ENCODE measurements at places on chromosomes 12 and 14. TPM values are rescaled to one million over a fixed set of nuclear protein-coding genes. Genes with fewer than 3 reads are reported as not detected.

INHBE gene
- polyA plus RNA-seq, result 0.65 TPM

OR6C2 gene
- polyA plus RNA-seq, result not detected

PPP1R13B gene
- polyA plus RNA-seq, result 5.8 TPM

SRP54 gene
- 51.6 TPM for polyA plus RNA-seq

ARF3 gene
- 65.0 TPM for polyA plus RNA-seq

IGFBP6 gene
- polyA plus RNA-seq, result 17.2 TPM

SLC17A8 gene
- polyA plus RNA-seq, result 0.48 TPM

ADAM21 gene
- 2.4 TPM for polyA plus RNA-seq

ACOT6 gene
- not detected for polyA plus RNA-seq

MAP3K9 gene
- 7.7 TPM for polyA plus RNA-seq

ZDHHC22 gene
- 3.5 TPM for polyA plus RNA-seq

OR4E2 gene
- not detected for polyA plus RNA-seq

TEP1 gene
- polyA plus RNA-seq, result 1.3 TPM

EMP1 gene
- not detected for polyA plus RNA-seq

DERA gene
- polyA plus RNA-seq, result 1.2 TPM

SMIM41 gene
- not detected for polyA plus RNA-seq

SPATA7 gene
- 10.9 TPM for polyA plus RNA-seq

HCAR1 gene
- not detected for polyA plus RNA-seq

NTS gene
- polyA plus RNA-seq, result not detected

FITM1 gene
- polyA plus RNA-seq, result not detected

RERGL gene
- polyA plus RNA-seq, result 4.0 TPM

EIF2S3B gene
- 0.67 TPM for polyA plus RNA-seq

ADAMTS20 gene
- polyA plus RNA-seq, result not detected

ZC3H14 gene
- 45.2 TPM for polyA plus RNA-seq

MAP1LC3B2 gene
- polyA plus RNA-seq, result 2.1 TPM

ARHGAP9 gene
- polyA plus RNA-seq, result not detected

ABCD2 gene
- polyA plus RNA-seq, result 7.8 TPM

TEX52 gene
- polyA plus RNA-seq, result not detected

ACOT4 gene
- polyA plus RNA-seq, result 0.13 TPM

BATF gene
- not detected for polyA plus RNA-seq

PRH2 gene
- polyA plus RNA-seq, result not detected

SCNN1A gene
- polyA plus RNA-seq, result not detected

SLC6A12 gene
- 0.67 TPM for polyA plus RNA-seq

AP4S1 gene
- 79.4 TPM for polyA plus RNA-seq

RPAP3 gene
- 29.8 TPM for polyA plus RNA-seq

PTGDR gene
- not detected for polyA plus RNA-seq
